ENCODE measurements at places on chromosomes 16 and 17. TPM values are rescaled to one million over a fixed set of nuclear protein-coding genes. Genes with fewer than 3 reads are reported as not detected.
A peak's percentile ranks its signal among the peaks of the same experiment; 100 is the strongest.

KRT32 gene
- polyA plus RNA-seq: not detected

DOC2B gene
- 3.1 TPM for polyA plus RNA-seq

DNAI2 gene
- 0.35 TPM for polyA plus RNA-seq

MRPS7 gene
- polyA plus RNA-seq: 62.7 TPM

ABI3 gene
- 51.3 TPM for polyA plus RNA-seq

DNA sequence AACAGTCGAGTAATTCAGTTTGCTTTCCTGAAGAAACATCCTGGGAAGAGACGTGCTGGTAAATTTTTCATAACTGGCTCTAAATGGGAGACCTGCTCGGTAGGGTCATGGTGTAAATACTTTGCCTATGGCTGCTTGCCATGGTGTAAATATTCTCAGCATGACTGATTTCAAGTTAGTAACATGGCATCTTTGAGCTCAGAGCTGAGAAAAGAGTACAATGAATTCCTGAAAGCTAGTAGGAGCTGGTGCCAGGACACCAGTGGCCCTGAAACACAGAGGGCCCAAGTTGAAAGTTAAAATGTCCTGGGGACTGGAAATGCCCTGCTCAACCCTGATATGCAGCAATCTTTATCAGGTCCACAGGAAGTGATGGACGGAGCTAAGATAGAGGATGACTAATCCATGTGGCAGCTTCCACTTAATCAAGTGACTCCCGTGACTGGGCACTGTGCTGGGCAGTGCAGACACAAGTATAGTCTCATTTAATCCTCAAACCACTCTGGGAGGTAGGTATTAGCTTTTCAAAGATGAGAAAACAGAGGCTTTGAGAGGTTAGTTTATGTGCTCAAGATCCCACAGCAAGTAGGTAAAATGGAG, 130.1 kb upstream of the ADAMTS18 start:
- no peak for DNase-seq

- DNase-seq: no peak
These were observed 4.4 kb upstream of the RASL10B start for GRCh38 chr17:35726953-35727460.

DNA sequence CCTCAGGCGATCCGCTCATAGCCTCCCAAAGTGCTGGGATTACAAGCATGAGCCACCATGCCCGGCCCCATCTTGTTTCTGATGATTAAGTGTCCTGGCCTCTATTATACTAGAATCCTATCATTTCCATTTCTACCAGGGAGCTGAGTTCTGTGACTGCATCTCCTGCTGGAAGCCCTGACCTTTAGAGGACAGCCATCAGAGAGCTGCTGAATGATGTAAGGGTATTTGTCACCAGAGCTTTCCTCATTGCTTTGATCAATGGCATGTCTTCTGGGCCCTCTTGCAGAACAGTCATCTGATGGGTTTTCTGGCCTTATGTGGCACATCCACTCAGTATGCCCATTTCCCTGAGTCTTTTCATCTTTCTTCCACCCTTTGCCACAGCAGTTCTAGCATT, 39.9 kb downstream of the PSMD12 start:
- DNase-seq: no peak

GRCh38 chr16:2820836-2821486, 3.9 kb downstream of the PRSS21 start:
- DNase-seq: peak; percentile 43

GRCh38 chr16:79897453-79898146, 297.1 kb upstream of the MAF start:
- DNase-seq: no peak

- DNase-seq: no peak
These were observed 96.9 kb downstream of the KATNIP start for GRCh38 chr16:27646806-27647205.

DNA sequence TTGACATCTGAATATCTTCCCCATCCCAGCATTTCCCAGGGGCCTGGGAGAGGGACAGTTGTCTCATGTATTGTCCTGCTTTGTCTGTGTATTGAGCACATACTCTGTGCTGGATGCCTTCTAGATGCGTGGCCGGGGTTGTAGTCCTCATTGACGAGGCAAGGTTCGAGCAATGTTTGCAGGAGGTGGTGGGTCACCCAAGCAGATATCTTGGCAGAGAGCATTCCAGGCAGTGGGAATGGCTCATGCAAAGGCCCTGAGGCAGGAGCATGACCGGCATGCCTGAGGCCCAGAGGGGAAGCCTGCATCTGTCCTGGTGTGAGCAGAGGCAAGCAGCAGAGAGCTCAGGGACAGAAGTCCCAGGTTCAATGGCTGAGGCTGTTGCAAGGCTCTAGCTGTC, 17.5 kb downstream of the KRT33A start:
- no peak for DNase-seq

GRCh38 chr17:55332296-55333041, 67.7 kb downstream of the HLF start:
- no peak for DNase-seq
